ENCODE measurements at places on chromosomes 11 and 22.

GRCh38 chr11:69174841-69175240 is 19.1 kb downstream of the SMIM38 start:
- DNase-seq: no peak

DNA sequence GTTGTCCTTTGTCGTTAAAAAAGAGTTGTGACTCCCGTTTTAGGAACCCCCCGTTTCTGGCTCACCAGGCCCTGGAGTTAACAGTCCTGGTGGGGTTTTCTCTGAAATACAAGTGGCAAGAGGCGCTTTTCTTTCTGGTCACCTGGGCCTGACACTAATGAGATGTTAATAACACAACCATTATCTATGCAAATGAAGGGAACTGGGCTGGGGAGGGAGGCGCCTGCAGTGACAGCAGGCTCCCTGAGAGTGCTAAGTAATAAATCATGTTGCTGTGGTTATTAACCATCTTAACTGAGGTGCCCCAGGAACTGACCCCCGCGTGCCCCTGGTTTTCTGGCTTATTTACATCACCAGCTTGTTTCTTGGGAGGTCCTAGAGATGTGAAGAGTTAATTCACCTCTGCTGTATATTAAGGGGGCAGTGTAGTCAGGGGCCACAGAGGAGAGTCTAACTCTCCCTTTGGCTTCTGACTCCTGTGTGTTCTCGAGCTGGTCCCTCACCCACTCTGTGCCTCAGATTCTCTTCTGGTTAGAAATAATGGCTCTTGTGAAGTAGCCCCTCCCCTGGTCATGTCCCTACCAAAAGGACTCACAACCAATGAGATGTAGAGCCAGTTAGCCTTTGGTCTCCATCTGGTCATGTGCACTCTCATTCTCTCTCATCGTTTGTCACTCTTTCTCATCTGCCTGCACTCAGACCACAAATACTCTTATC is 276.6 kb upstream of the CADM1 start:
- DNase-seq: no peak

- DNase-seq: no peak
These were observed 318.3 kb downstream of the MN1 start for GRCh38 chr22:27483095-27483785.

- no peak for DNase-seq
These were observed 35.6 kb upstream of the IGLL5 start for GRCh38 chr22:22851969-22852368.

GRCh38 chr11:79160791-79161403 is 279.9 kb downstream of the TENM4 start:
- DNase-seq: peak; percentile 20

GRCh38 chr11:110614031-110614430 is 98.2 kb downstream of the ARHGAP20 start:
- DNase-seq: no peak

DNA sequence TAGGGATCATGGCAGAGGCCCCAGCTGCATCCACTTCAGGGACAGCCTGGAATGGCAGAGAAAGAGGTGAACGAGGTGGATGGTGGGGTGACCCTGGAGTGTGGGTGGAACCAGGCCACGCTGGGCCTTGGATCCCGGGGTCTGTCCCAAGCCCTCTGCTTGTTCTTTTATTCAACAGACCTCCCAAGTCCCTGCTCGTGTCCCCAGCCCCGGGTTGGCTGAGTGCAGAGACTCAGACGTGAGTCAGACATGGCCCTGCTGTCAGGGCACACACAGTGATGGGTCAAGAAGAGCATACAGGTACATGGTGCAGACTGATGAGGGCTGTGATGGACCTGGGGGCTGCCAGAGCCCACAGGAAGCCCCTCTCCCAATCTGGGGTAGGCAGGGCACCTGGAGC is 6.6 kb downstream of the ARHGAP8 start:
- no peak for DNase-seq

GRCh38 chr11:1771700-1772099 is 8.0 kb upstream of the CTSD start:
- DNase-seq: no peak

Data from nephron progenitor cell (in vitro differentiated cells).